ENCODE measurements at places on chromosomes 3 and 15.

- no peak for DNase-seq
These were observed 44.9 kb downstream of the ABHD5 start for GRCh38 chr3:43735618-43736017.

DNA sequence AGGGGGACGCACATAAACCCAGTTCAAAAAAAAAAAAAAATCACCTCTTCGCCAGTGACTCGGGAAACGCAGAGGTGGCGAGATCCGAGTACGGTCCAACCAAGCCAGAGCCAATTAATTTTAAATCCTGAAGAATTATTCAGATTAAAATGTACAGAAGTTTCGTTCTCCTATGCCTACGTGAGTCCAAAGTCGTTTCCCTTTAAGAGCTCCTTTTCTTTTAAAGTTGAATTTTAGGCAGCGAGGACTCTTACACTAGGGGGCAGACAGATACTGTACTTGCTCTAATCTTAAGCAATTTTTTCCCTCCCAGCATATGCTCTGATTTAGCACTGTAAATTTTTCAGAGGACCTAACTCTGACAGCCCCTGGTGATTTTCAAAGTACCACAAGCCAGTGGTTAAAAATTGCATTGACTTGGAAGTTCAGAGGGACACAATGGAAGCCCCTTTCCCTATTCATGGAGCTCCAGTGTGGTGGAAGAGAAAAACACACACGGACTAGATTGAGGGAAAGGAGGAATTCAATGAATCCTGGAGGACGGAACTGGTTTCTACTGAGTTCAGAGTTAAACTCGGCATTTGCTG, 3.3 kb upstream of the NR2F2 start:
- no peak for DNase-seq

DNA sequence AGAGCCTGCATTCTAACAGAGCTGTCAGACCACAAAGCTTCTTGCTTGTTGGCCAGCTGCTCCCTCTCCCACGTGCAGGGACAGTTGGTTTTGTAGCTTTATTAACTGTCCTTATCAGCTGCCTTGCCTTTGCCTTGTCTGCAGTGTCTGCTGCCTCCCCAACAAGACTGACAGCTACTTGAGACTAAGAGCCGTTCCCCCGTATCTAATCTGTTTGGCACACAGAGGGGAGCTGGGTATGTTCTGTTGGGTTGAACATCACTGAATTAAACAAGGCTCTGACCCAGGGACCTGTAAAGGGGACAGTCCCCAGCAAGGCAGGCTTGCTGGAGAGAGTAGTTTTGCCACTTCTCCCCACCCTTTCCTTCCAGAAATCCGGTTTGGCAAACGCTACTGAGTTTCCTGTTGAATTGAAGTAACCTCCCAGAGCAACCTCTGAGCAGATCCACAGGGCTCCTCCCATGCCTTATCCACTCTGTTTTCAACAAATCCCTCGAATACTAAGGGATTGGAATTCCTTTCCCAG, 116.1 kb downstream of the ANP32A start:
- no peak for DNase-seq

DNA sequence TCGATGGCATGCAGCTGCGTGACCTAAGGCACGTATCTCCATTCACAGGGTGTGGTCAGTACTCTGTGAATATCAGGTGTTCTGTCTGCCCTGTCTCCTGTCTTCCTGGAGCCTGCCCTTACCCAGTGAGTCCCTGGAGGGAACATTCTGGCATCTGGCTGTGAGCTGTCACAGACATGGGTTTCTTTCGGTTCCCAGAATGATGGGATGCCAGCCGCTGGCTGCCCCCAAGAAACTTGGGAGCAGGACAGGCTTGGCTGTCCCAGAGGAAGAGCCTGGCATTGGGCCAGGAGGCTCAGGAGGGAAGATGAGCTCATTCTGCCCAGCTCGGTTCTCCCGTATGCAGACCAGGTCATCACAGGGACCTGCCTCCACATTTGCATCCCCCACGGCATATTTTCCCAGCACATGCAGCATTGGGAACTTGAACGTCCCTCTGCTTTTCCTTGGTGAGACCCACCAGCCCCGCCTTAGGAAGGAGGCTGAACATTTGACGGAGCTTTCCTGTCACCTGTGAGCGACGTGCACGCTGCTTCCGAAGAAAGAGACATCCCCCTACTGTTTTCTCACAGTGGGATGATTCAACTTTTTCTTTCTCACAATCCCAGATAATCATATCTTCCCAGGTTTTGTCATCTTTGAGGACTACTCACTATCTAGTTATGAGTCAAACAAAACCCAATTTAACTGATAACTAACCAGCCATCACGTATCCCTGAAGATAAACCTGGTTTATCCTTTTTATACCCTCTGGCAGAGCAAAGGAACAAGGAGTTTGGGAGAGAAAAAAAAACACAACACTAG, 22.0 kb upstream of the PGPEP1L start:
- no peak for DNase-seq

- DNase-seq, result no peak
These were observed 21.5 kb downstream of the SRPRB start for GRCh38 chr3:133827136-133827535.

DNA sequence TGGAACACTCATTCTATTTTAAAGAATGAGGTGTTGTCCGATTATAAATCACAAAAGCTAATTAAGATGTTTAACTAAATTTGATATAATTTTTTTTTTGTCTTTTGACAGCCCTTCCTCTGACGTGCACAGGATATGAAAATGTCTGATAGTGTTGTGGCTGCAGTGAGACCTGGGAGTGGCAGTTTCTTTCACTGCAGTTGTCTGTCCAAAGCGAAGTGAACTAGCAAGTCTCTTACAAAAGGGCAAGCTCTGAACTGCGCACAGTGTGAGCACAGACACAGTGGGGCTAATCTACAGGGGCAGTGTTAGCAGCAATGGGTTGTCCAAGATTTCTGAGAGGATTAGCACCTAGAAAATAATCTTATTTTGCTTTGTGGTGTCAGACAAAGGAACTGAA, 29.1 kb upstream of the MYRIP start:
- DNase-seq, result no peak

GRCh38 chr15:49741712-49742111, 120.9 kb downstream of the DTWD1 start:
- DNase-seq, result no peak

DNA sequence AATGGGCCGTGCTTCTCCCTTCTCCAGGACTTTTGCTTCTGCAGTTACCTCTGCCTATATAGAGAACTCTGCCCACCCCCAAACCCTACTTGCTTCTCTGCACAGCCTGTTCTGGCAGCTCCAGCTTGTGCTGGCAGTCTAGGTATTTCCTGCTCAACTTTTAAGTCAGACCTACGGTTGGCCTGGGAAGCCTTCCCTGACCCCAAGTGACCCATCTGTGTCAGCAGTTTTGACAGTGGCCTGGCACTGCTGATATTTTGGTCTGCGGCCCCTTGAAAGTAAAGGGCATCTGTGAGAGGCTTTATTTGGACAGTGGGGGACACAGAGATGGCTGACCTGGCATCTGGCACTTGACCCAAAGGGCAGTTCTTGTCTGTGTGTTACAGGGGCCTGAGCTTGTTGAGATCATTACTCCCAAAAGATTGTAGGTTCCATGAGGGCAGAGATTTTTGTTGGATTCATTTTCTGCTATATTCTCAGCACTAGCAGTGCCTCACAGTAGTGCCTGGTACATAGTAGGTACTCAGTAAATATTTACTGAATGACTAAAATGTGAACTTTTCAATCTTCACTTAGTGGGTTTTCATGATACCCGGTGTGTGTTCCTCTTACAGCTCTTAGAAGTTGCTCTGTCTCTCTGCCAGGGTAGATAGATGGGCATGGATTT, 55.2 kb upstream of the TRAK1 start:
- DNase-seq, result no peak

DNA sequence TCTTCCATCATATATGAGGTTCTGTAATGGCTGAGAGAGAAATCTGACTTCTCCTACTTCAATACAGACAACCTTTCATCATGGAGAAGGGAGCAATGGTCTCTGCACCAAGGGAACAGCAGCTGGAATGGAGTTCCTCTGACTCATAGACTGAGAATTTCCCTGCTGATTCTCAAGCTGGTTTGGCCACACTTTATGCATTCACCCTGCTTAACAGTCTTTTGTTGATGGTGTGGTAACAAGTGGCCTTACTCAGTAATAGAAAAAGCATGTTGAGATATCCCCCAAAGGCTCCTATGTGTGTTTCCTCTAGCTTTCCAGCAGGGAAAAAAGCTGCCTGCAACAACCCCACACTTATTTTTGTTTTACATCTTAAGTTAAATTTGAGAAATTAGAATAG, 138.1 kb downstream of the GREM1 start:
- DNase-seq, result no peak

- no peak for DNase-seq
These were observed 5.7 kb upstream of the SETMAR start for GRCh38 chr3:4297486-4297885.

GRCh38 chr3:107068980-107069379, 308.3 kb upstream of the CCDC54 start:
- DNase-seq, result no peak

DNA sequence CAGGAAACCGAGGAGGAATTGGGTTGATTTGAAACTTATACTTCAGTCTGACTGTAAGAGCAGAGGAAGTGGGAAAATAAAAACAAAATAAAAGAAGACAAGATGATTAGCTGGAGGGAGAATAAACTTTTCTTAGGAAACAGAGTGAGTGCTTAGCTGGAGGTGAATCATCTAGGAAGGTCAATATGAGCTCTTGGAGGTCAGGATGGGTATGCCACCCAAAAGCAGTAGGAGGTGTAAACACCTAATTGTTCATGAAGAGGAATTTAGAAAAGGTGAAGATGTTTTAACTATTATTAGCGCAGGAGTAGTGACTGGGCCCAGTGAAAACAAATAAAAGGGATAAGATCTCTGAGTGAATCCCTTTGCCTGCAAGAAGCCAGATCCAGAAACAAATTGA, 39.9 kb upstream of the ARL14 start:
- DNase-seq, result no peak

DNA sequence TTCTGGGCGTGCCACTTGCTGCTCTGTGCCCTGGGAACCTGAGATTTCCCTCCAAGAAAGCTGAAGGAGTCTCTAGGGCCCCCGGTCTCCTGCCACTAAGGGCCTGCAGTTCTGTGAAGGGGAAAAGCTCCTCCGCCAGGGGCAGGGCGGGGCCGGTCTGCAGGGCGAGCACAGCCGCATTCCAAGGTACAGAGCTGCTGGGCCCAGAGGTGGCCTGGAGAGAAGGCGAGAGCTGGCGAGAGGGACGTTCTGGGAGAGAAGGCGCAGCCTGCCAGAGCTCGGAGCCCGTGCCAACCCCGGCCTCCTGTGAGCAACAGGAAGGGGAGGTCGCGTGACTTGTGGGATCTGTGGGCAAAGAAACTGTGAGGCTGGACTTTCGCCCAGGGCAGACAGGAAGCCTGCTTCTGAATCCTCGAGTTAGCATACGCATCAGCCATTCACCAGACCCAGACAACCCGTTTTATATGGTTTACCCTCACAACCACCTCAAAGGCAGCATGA, 500.4 kb downstream of the SHQ1 start:
- peak; percentile 49 for DNase-seq

DNA sequence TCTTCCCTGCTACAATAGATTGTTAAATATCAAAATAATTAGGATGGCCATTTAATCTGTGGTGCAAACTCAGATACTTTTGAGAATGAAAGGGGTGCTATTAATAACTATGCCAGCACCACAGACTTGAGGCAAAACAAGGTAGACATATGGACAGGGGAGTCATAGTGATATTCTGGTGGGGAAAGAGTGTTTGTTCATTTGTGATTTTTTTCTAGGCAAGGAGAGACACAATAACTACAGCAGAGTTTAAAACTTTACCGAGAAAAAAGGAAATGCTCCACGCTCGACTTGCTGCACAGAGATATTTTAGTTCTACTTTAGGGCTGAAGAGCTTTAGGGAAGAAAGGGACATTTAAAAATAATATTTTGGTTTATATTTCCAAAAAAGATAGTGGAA, 611.2 kb upstream of the GRM7 start:
- DNase-seq, result no peak
